ENCODE measurements at places on chromosomes 6 and 20.
A peak's percentile ranks its signal among the peaks of the same experiment; 100 is the strongest.

GRCh38 chr6:1042583-1043457 lies 269.1 kb upstream of the FOXQ1 start:
- no peak for DNase-seq

DNA sequence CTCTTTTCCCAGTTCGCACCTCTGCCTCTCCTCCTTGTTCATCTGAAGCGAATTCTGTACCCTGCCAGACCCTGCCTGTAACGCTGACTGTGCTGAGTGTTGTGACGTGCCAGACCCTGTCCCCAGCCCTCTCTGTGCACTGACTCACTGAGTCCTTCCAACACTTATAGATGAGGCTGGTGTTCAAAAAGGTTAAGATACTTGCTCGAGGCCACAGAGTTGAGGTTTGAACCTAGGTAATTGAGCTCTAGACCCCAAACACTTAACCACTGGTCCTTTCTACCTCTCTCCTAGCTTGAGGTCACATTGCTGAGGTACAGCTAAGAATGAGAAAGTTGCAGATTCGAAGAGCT lies 45.7 kb upstream of the NEDD9 start:
- no peak for DNase-seq

DNA sequence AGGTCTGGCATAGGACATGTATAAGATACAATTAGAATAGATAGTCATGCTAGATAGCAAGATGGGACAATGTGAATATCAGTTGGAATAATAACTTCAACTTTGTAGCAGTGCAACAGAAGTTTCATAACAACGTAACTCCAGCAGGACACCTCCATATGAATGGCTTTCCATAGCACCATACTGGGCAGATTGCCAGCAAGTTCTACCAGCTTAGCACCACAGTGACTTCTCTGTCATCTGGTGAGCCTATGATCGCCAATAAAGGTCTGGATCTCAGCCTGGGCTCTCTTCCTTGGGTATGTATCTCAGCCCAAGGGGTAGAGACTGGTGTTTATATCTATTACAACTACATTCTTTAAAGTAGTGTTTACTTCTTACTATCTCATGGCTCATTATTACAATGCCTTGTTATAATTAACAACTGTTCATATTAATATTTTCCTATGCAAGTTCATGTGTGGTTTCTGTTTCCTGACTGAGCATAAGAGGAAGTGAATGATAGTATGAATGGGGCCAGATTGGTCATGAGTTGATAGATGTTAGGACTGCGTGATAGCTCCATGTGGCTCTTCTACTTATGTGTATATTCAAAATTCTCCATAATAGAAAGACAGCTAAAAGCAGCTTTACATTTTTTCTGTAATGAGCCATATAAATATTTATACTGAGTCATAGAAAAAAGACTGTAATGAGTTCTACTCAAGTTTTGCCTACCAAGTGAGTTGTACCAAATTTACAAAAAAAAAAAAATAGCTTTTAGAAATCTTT lies 22.9 kb downstream of the HTR1B start:
- DNase-seq, result no peak

DNA sequence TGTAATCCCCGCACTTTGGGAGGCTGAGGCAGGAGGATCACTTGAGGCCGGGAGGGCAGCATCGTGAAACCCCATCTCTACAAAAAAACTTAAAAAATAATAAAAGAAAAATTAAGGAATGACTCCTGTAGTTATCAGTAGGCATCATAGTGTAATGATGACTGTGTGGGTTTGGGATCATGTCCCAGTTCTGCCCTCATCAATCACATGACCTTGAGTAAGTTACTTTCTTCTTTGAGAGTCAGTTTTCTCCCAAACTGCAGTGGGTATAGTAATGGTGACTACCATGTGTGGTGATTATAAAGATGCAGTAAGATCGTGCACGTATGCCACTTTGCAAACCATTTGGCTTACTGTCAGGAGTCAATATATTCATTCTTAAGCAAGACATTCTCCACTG lies 89.2 kb downstream of the TXNDC5 start:
- no peak for DNase-seq

- DNase-seq, result no peak
These were observed 68.5 kb upstream of the TENT5A start for GRCh38 chr6:81820980-81821379.

- no peak for DNase-seq
These were observed 491.6 kb upstream of the CDH4 start for GRCh38 chr20:60760256-60761000.

GRCh38 chr20:12306107-12306506 lies 388.4 kb downstream of the BTBD3 start:
- DNase-seq, result no peak

DNA sequence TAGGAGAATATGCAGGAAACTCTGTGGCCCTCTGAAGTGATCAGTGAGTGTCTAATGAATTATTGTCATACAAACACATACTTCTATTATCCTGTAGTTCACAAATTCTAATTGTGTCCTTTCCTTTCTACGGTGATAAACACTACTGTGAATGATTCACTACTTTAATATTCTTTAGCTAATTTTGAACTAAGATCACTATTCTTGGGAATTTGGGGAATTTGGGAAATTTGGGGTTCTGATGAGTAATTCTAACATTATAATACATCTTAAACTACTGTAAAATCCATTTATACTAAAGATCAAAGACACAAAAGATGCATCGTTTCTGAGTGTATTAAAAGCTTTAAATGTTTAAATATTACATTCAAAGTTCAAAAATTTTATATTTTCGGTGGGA lies 1287.2 kb upstream of the CITED2 start:
- no peak for DNase-seq

DNA sequence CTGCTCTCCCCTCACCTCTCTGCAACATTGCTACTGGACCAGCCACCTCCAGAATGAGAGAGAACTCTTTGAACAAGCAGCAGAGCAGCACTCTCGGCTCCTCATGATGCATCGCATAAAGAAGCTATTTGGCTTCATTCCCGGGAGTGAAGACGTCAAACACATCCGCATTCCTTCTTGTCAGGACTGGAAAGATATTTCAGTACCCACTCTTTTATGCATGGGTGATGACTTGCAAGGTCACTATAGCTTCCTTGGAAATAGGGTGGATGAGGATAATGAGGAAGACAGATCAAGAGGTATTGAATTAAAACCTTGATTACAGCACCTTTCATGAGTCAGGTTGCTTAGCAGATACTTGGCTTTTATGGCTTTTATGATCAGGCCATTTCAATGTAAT lies 4.3 kb downstream of the CALHM4 start:
- DNase-seq, result no peak

DNA sequence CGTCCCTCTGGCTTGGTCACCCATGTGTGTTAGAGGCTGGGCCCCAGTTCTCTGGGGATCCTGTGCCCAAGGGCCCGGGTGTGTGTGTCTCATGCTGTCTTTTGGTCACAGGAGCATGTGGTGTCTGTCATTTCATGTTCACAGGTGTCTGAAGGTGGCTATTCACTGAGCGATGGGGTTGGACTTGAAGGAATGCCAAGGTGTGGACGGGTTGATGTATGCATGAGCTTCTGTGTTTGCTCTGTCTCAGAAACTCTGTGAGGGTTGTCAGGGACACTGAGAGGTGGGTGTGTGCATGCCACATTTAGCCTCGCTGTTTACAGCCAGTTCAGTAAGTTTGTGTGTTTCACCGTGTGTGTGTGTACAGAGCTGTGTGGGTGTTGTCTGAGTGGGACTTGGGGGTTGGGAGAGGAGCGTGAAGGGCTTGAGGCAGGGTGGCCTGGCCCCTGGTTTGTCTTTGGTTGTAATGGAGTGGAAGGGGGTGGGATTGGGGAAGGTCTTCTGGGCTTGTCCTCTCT lies 1.2 kb downstream of the DDR1 start:
- DNase-seq, result no peak

- no peak for DNase-seq
These were observed 6.5 kb upstream of the RALGAPB start for GRCh38 chr20:38466171-38466570.

DNA sequence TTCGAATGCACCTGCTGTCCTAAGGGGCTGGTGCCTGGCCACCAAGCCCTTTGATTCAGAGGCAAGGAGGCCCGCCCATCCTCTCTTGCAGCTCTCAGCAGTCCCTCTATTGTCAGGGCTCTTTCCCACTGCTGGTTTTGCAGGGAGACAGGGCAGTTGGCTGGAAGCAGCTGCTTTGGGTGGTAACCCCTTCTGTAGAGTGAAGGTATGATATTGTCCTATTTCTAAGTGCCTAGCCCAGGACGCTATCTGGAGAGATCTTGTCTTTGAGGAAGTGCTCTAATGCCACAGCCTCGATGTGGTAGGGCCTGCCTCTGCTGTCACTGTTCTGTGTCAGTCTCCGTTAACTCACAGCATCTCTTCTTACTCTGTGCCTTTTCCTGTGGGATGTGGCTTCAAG lies 5.6 kb downstream of the PLCG1 start:
- no peak for DNase-seq

DNA sequence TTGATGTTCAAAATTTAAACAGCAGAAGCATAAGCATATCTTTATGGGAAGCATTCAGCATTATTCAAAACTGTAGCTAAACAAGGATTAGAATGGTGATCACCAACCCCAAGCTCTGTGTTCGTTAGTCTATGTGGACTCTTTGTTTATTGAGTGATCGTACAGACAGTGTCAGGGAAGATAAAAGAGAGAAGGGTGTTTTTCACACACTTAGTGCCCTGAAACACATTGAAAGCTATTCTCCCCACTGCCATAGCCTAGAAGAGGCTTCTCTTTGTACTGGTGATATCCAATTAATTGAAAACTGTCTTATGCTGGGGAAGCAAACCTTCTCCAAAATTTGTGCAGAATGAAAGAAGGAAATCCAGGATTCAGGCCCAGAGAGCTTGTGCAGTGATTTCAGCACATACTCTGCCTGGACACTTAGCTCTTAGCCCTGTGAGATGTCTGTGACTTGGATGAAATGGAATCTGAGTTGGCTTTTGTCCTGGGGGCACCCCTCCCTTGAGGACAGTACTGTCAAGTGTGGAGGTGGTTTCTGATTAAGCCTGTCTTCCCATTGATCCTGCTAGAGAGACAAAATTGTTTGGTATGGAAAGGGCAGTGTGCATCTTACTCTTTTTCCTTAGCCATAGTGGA lies 125.7 kb upstream of the MTHFD1L start:
- no peak for DNase-seq

DNA sequence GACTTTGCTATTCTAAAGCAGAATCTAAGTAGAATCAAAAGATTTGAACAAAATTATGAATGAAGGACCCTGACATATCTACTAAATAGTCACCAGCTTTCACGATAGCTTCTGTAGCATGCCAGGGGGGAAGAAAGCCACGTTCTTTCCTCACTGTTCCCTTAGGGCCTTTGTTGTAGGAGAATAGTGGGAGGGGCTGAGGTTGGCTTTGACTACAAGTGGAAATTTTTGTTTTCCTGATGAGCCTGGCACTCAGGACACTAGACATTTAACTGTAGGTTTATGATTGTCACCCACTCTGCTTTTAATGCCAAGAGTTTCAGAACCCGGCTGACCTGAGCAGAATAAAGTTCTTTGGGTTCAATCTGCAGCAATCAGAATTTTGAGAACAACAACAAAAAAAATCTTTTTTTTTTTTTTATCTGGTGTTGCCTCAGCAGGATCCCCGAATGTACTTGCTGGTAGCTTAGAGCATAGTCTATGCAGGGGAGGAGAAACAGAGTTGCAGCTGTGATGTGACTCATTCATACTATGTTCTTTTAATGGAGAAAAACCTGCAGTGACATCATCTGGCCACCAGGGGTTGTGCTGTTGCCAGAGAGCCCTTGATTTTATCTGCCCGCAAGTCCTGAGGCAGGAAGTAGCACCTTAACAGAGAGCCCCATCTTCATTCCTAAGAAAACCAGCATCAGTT lies 38.5 kb downstream of the TPD52L1 start:
- peak; percentile 84 for DNase-seq

DNA sequence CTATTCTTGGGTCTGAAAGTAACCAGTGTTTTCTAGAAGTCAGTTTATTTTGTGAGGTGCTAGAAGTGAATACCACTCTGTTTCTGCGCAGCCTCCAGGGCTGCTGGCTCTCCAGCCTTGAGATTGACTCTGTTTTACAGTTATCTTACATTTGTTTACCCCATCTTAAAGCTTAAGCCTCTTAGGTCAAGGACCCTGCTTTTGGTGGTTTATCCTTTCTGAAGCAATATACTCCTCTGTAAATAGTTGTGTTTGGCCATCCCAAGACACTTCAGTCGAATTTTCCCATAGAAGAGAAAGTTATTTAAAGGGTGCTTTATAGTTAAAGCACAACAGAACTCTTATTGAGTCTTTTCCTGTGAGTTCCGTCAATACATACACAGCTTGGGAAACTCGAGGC lies 190.6 kb upstream of the RSPO3 start:
- DNase-seq, result no peak

GRCh38 chr20:50580842-50581544 lies 70.8 kb downstream of the PTPN1 start:
- DNase-seq, result no peak

All from suppressor macrophage treated with lipopolysaccharide for 1 hour (primary cell).